ENCODE measurements at places on chromosomes 5 and 9.
A peak's percentile ranks its signal among the peaks of the same experiment; 100 is the strongest.

DNA sequence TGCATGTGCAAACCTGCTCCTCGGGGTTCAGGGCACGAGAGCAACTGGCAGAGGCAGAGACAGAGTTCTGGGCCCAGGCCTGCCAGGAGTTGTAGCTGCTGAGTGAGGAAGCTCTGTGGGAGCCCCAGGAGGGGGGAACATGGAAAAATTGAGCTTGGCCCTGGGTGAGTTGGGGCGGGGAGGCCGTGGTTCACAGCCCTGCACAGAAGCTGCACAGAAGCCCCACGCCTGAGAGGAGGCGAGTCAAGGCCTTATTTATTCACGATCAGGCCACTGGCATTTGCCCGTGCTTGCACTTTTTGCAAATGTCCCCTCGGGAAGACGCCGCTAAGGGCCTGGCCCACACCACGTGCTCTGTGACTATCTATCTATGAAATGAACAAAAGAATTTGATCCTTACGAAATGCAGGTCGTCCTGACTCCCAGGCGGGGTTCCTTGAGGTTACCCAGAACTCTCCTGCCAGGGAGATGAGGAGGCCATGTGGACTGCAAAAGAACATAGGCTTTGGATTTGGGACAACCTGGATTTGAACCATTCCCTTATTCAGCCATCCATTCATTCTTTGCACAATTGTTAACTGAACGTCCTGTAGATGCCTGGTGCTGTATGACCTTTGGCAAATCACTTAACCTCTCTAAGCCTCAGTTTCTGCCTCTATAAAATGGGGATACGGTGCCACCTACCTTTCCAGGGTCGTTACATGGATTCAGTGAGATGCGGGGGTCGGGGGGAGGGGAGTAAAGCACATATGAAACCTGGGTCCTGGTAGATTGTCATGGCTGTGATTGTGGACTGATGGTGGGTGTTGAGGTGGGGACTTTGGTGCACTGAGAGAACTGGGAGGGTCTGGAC, 17.9 kb downstream of the COL27A1 start:
- DNase-seq, result no peak

DNA sequence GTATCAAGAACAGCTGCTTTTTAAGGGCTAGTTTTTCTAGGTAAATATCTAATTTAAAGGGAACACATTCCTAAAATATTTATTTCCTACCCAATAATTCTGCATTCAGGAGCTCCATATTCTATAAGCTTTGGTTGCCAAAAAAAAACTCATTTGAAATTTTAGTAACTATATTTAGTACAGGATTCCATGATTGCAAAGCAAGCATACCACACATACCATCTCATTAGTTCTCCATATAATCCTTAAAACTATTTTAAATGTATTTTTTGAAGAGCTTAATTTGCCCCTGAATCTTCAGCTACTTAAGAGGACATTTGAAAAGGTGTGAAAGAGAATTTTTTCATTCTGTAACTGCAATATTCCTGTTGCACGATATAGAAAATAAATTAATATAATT, 877.0 kb downstream of the NR2F1-AS1 start:
- no peak for DNase-seq

DNA sequence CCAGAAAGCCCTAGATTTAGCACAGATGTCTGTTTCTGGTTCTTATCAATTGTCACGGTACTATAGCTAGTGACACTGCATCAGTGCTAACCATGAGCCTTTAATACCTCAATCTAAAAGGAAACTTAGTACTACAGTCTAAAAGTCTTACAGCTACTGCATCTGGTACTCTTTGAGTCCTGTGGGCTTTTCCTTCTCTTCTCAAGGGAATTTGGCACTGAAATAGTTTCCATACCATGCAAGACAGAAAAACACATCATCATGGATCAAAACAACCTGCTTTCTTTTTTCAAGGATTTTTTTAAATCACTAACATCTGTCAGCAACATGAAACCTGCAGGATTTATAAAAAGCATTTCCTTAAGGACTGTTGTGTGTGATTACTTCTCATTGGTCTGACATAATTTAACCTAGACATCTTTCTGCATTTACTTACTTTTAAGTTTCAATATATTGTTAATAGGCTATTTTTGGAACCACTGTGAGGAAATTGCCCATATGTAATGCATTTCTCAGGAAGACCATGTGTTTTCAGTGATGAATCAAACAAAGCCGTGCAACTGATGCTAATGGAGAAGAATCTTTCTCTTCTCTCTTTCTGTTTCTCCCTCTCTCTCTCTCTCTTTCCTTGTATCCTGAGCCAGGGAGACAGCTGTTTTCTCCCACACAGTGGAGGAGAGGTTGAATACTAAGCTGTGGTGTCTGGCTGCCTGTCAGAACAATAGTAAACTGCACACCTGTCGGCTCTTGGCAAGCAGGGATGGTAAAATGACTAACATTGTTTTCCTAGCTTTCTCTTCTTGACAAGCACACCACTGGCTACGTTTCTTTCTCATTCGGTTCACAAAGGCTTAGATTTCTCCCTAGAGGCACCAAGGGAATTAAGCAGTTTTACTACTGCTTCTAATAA, 273.4 kb downstream of the CSNK1G3 start:
- no peak for DNase-seq

DNA sequence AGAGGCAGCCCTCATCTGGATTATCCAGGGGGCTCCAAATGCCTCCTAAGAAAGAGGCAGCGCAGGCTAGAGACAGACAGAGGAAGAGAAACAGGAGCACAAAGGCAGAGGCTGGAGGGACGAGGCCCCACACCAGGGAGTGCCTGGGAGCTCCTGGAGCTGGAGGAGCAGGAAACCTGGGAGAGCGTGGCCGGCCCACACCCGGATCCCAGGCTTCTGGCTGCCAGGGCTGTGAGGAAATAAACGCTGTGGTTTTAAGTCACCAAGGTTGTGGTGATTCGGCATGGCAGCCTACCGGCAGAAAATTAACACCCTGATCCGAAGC, 165.5 kb downstream of the OLFM1 start:
- DNase-seq, result no peak

DNA sequence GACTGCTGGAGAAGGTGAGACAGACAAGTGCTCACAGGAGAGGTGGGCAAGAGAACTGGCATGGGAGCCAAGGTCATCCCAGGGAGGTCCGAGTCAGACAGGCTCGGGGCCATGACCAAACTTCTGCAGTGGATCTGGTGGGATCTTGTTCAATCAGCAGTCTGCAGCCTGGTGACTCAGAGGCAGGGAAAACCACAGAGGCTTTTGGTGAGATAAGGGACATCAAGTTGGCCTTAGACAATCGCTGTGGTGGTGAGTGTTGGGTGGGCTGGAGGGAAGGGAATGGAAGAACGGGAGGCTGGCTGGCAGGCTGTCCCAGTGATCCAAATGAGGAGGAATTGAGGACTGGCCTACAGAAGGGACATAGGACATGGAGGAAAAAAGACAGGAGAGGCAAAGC, 123.8 kb downstream of the TMEM174 start:
- no peak for DNase-seq

DNA sequence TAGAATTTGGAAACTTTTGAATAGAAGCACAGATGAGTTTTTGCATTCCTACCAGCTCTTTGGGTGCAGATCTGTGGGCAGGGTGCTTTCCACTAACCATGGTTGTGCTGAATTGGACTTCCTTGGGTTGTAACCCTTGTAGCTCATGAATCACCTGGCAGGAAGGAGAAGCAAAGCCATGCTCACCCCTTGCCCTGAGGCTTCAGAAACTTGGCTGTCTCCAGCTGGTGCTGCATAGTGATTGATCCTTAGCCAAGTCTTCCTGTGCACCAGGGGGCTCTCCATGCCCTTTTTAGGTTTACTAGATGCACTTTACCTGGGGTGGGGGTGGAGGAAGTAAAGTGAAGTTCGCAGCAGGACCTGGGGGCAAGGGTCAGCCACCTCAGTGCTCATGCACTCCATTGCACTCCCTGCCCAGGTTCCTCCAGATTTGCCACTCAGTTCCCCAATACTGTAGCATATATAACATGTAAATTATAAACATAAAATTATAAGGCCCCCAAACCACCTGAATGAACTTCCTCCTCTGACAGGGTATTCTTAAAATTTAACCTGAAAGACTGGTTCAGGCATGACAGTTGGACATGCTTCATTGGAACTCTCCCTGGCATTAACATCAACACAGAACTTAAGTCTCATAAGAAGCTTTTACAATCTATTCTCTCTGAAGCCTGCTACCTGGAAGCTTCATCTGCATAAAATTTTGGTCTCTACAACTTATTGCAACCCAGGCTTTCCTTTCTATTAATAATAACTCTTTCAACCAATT, 25.8 kb upstream of the IFNA14 start:
- DNase-seq, result no peak

DNA sequence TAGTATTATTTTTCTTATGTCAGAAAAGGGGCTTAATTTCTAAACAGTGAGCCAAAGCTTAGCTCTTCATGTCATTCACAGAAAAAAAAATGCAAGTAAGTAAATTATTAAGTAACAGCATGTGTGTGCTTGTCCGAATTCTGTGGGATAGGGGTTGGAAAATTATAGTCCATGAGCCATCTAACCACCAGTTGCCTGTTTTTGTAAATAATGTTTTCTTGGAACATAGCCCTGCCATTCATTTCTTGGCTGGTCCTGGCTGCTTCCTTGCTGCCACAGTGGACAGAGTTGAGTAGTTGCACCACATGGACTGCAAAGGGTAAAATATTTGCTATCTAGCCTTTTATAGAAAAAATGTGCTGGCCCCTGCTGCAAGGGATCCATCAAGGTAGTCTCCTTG, 513.7 kb upstream of the WWC1 start:
- DNase-seq, result no peak

GRCh38 chr5:143396353-143396940, 7.0 kb downstream of the NR3C1 start:
- DNase-seq, result no peak

DNA sequence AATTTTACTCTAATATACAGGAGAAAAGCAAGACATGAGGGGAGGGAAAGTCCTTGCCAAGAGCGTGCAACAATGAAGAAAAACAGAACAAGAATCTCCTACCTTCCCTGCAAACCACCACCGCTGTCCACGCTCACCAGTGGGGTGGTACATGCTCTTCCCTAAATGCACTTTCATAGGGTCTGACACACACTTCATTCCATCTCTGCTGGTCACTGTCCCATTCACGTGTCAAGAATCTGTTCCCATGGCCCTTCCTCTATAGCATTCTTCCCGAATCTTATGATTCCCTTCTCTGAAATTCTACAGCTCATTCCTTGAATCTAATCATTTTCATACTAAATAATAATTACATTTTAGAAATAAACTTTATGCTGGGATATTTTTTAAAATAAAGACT, 11.4 kb upstream of the DNAH5 start:
- no peak for DNase-seq

- DNase-seq, result no peak
Measured at GRCh38 chr9:3043369-3043768, 199.5 kb upstream of the PUM3 start.

DNA sequence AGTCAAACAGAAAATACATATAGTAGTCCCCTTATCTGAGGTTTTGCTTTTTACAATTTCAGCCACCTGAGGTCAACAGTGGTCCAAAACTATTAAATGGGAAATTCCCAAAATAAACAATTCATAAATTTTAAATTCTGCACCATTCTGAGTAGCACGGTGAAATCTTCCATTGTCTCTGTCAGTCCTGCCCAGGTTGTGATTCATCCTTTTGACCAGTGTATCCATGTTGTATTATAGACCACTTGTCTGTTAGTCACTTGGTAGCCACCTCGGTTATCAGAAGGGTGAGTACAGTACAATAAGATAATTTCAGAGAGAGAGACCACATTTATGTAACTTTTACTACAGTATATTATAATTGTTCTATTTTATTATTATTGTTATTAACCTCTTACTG, 2.8 kb downstream of the CCDC152 start:
- DNase-seq, result no peak

GRCh38 chr9:137140151-137141012, 1.4 kb downstream of the GRIN1 start:
- no peak for DNase-seq

- no peak for DNase-seq
Measured at GRCh38 chr5:14790911-14791310, 80.7 kb downstream of the ANKH start.

GRCh38 chr9:130010151-130010988, 32.6 kb downstream of the FNBP1 start:
- no peak for DNase-seq

DNA sequence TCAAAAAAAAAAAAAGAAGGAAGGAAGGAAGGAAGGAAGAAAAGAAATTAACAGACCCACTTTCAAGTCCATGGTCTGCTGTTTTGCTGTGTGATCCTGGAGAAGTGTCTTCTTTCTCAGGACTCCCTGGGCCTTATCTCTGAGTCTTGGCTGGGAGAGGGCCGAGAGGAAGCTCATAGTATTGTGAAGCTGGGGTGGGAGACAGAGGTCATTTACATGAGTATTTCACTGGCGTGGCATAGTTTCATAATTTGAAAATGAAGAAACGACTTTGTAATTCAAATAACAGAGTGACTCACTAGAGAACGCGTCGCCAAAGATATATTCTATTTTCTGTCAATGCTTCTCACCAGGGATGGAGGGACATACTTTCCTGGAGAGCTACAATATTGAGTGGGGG, 2.4 kb upstream of the C9orf50 start:
- DNase-seq, result no peak

GRCh38 chr5:36948650-36949049, 72.1 kb downstream of the NIPBL start:
- DNase-seq, result no peak

DNA sequence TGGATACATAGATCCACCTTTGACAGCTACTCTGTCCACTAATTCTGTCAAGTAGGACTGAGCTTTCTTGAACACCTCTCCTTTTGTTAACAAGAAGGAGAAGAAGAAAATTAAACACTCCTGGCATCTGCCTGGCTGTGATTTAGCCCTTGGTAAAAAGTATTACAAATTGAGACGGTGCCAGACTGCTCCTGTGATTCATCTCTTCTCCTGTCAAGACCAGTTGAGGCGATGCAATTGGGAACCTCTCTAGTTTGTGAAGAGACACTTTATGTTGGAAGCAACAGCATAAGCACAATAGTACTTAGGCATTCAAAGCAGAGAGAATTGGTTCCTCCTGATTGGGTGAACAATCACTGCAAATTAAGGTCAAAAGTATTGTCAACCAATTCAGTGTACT, 72.7 kb downstream of the GHR start:
- no peak for DNase-seq

GRCh38 chr9:95167998-95168397, 149.5 kb downstream of the FANCC start:
- DNase-seq, result peak; percentile 45

DNA sequence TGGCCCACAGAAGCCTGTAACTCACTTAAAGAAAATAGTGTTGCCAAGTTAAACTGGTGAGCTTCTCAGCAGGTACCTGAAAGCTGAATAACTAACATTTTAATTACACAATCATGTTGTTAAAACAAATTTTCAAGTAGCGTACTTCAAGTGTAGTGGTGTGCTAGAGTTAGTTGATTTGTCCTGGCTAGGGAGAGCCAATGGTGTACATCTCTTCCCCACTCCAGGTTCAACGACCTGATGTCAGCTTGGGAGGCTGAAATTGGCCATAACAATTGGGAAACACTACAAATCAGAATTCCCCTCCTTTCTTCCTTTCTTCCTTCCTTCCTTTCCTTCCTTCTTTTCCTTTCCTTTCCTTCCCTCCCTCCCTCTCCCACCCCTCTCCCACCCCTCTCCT, 295.3 kb upstream of the SLC24A2 start:
- DNase-seq, result no peak

Data from activated CD4-positive, CD25-positive, alpha-beta regulatory T cell treated with anti-CD3 and anti-CD28 coated beads, Interleukin-2, amount 50 U/mL, for 72 hours (primary cell).